CD8-positive, alpha-beta memory T cell (primary cell): ENCODE measurements at places on chromosomes 5 and 9.

DNA sequence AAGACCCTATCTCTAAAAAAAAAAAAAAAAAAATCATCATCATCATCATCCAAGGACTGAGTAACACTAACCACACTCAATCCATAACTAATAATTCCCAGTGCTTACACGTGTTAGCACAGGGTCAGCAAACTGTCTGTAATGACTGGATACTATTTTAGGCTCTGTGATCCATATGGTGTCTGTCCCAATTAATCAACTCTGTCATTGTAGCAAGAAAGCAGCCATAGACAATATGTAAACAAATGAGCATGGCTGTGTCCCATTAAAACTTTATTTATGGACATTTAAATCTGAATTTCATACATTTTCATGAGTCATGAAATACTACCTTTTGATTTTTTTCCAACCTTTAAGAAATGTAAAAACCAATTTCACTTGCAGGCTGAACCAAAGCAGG is 148.4 kb downstream of the SIL1 start:
- DNase-seq, result no peak

GRCh38 chr5:177484902-177485549 is 11.6 kb upstream of the DBN1 start:
- no peak for DNase-seq

DNA sequence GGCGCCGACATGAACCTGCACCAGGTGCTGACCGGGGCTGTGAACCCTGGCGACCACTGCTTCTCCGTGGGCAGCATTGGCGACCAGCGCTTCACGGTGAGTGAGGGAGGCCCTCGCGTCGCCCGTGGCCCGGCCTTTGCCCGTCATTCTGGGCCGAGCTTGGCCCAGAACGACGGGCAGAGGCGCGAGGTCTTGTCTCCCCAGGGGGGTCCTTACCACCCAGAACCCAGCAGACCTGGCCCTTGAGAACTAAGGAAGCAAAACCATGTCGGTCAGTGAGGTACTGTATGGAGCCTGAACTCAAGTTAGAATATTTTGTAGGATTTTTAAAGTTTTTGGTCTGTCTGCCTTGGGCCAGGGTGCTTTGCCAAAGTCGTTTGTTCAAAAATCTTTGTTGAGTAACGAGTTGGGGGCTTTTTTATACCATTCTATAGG is 691 bp downstream of the DMXL1 start:
- DNase-seq, result no peak

DNA sequence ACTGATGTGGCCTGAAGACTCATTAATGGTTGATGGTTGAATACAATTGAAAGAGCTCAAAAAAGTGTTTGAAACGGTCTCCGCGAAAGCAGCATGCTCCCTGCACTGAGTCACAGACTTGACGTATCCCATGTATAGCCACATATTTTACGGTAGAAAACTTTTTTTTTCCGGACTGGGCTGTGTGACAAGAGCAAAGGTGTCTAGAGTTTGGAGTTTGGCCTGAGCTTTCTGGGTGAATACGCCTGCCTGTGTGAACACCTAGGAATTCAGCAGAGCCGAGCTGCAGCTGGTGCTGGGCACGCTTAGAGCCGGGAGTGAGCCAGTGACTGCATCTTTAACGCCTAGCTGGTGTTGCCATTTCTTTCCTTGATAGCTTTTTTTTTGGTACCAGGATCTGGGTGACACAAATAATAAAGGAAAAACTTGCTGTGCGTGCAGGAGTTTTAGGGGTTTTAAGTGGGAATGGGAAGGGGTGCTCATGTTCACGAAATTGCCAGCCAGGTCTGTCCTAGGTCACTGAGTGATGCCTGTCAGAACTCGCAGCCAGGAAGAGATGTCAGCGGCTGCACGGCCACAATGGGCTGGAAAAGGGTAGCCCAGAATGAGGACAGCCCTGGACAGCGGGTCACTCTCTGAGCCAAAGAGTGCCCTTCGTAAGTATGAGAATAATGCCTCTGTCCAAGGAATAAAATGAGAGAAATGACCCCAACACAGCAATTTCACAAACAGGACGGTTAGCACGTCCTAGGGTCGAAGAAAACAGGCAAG is 51.7 kb downstream of the PSMB7 start:
- no peak for DNase-seq

GRCh38 chr9:77833561-77834429 is 185.7 kb upstream of the GNA14 start:
- no peak for DNase-seq
